ENCODE measurements at places on chromosomes 11 and 22.

DNA sequence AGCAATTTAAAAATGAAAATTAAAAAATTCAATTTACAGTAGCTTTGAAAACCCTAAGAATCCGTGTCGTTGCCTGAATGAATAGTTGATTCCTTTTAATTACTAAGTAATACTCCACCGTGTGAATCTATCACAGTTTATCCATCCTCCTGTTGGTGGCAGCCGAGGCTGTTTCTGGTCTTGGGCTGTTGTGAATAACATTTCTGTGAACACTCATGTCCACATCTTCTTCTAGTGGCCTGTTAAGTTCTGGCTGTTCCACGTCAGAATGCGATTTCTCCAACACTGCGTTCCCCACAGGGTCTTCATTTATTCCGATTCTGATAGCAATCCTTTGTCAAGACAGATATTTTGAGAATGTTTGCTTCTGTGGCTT is 223.0 kb downstream of the TBC1D22A start:
- no peak for DNase-seq

DNA sequence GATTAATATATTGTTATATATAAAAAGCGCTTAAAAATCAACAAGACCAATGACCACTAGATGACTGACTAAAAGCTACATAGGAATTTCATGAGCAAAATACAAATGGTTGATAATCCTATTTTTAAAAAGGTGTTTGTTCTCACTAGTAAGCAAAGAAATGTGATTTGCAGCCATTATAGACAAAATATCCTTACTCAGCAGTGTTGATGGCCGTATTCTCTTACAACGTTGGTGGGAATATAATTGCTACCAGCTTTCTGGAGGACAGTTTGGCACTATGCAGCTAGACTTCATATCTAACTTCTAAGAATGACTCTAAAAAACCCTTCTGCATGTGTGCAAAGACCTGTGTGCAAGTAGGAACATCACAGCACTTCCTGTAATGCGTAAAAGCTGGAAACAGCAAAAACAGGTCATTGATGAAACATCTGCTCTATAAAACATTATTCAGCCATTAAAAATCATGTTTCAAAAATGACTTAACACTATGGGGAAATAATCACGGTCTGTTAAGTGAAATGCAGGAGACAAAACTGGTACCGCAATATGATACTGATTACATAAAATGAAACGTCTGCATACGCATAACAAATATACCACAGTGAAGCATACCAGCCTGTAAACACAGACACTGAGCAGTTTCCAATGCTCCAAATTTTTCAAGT is 70.1 kb upstream of the LINC01488 start:
- peak; percentile 52 for DNase-seq

DNA sequence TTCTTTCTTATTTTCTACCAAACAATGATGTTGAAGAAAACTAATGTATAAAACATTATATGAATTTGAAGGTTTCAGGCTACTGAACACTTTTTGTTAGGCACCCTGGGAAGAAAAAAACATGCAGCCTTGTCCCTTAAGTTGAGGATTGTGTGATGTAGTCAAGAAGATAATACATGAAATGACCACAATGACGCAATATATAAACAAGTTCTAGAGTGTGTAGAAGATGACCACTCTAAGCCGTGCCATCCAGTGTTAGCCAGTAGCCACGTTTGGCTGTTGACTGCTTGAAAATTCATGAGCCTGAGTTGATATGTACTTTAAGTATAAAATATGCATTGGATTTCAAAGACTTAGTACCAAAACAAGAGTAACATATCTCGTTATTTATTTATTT is 16.2 kb downstream of the SWAP70 start:
- DNase-seq, result no peak

DNA sequence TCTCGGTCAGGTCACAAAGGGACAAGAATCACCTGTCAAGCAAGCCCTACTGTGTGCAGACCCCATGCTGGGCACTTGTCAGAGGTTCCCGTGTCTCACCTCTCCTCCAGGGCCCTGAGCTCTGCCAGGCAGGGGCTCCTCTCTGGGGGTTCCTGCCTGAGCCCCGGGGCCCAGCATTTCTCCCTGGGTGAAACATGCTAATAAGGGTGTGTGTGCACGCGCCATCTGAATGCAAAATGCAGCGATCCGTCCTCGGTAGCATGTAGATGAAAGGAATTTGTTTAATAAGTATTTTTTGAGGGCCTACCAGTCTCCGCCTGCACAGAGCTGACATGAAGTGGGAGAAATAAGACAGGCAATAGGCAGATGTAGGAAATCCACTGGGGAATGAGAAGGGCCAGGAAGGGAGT is 5.8 kb downstream of the ELFN2 start:
- DNase-seq, result no peak

- peak; percentile 69 for DNase-seq
These were observed 87.3 kb downstream of the NAT10 start for GRCh38 chr11:34192481-34193401.

DNA sequence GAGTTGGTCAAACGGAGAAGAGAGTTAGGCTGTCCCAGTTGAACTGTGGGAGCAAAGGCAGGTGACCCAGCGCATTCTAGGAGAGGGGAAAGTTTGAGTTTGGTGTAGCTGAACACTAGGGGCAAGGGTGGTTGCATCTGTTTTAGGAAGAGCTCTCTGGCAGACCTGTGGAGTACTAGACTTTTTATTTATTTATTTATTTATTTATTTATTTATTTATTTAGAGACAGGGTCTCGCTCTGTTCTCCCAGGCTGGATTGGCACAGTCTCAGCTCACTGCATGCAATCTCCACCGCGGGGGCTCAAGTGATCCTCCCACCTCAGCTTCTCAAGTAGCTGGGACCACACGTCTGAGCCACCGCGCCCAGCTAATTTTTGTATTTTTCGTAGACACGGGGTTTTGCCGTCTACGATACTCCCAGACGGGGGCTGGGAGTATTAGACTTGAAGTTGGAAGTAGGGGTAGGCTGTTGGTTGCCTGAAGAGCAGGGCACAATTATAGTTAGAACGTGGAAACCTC is 950 bp upstream of the ACER3 start:
- DNase-seq, result no peak

- DNase-seq, result no peak
These were observed 484.7 kb upstream of the TENM4 start for GRCh38 chr11:79925570-79925969.

- no peak for DNase-seq
These were observed 118.3 kb upstream of the NAV2 start for GRCh38 chr11:19594326-19594725.

- no peak for DNase-seq
These were observed 181.1 kb upstream of the SESN3 start for GRCh38 chr11:95412074-95412473.

- DNase-seq, result no peak
These were observed 952 bp upstream of the CATSPERZ start for GRCh38 chr11:64298966-64299846.

DNA sequence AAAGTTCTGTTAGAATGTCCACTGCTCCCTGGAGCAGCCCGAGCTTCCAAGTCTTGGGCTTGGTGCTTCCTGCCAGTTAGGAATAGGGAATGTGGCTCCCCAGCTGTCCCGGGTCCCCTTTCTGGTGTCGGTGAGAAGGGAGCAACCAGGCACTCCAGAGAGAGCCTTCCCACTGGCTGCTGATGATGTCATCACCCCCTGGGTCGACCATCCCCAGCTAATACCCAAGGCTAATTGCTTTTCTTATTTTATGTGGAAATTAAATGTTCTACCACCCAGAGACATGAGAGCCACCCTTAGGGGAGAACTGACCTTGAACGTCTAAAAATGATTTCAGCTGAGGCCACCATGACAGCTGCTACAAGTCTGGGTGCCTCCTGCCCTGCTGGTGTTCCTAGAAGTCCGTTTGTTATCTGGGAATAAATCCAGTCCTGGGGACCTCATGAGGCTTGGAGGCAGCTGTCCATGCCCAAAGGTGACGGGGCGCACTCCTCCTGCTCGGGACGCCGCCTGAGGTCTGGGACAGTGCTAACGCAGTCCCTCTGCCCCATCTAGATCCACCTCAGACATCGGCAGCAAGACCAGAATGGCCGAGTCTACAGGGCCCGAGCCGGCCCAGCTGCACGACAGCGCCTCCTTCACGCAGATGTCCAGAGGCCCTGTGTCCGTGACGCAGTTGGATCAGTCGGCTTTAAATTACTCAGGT is 42.3 kb downstream of the C11orf91 start:
- DNase-seq, result no peak

- DNase-seq, result no peak
These were observed 175.1 kb downstream of the FAT3 start for GRCh38 chr11:92399705-92400104.

GRCh38 chr11:106063009-106063408 is 14.1 kb downstream of the KBTBD3 start:
- DNase-seq, result no peak

- no peak for DNase-seq
These were observed 71.8 kb upstream of the PITPNB start for GRCh38 chr22:27990879-27991278.

DNA sequence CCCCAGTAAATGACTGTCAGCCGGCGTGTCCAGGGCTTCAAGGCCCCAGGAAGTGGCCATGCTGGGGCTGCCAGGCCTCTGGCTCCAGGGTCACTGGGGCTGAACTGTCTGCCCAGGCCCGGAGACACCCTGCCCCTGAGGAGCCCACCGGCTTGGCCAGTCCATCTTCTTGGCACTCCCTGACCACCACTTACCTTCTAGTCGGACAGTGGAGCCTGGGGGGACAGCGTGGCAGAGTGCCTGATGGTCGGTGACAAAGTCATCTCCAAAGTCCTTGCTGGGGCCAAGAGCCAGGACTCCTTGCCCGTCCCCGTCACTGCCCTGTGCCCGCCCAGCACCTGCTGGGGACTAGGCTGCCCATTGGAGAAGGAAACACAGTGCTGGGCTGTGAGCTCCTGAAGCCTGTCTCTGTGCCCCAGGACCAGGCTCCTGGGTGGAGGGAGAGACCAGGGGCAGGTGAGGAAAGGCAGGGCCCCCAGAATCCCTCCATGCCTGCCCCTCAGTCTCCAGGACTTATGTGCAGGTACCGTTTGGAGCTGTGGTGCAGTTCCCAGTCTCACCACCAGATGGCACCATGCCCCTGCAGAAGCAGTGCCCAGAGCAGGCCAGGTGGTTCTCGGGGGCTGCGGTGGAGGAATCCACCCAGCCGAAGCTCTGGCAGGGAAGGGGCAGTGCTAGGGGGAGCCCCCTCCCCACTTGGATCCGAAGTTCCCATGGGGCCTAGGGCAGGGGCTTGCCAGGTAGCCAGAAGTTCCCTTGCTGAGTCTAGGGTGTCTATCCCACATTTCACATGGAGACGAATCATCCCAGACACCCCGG is 6.0 kb upstream of the CCDC188 start:
- DNase-seq, result peak; percentile 23

- no peak for DNase-seq
These were observed 10.4 kb upstream of the ANO1 start for GRCh38 chr11:70067591-70068341.

DNA sequence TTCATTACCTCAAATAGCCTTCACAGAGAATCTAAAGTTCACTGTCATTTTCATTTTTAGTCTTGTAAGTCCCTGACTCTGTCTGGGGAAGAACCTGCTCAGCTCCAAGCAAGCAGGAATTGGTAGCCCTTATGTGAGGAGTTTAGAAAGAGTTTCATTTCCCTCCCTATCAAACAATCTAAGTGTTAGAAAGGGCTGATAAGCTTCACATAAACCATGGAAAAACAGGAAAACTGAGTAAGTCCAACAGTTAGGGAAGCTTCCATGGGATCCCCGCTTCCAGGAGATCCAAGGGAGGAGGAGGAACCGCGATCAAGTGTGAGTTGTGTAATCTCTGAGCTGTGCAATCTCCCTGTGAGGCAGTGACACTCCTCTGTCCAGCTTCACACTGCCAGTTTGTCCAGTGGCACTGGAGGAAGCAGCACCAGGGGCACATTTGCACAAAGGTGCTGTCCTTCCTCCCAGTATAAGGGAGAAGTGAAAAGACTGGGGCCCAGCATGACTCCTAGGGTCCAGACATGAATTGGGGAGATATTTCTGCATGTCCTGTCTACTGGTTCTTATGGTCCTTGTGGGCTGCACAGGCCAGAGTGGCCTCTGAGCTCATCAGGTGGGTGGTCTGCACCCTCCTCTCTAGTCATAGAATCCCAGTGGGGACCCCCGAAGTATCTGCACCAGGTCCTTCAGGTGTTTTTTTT is 4.3 kb downstream of the PRAME start:
- no peak for DNase-seq

- no peak for DNase-seq
These were observed 28.7 kb downstream of the FCHSD2 start for GRCh38 chr11:73113426-73113825.

GRCh38 chr11:1422481-1422880 is 32.7 kb downstream of the BRSK2 start:
- DNase-seq, result no peak

GRCh38 chr11:119742263-119742861 is 13.4 kb upstream of the NECTIN1 start:
- DNase-seq, result no peak

DNA sequence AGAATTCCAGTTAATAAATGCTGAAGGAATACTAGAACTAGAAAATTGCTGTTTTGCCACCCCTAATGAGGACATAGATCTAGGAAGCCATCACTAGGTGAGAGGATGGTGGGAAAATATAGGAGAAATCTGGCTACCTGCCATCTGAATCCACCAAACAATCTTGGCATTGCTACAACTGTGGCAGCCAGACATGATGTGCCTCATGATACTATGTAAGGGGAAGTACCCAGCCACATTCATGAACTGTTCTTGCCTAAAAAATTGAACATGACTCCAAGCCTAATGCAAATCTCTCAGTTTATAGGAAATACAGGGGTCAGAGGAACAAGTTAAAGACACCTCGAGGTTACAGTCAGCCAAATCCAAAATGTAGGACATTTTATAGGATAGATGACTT is 72.8 kb downstream of the SFI1 start:
- no peak for DNase-seq

DNA sequence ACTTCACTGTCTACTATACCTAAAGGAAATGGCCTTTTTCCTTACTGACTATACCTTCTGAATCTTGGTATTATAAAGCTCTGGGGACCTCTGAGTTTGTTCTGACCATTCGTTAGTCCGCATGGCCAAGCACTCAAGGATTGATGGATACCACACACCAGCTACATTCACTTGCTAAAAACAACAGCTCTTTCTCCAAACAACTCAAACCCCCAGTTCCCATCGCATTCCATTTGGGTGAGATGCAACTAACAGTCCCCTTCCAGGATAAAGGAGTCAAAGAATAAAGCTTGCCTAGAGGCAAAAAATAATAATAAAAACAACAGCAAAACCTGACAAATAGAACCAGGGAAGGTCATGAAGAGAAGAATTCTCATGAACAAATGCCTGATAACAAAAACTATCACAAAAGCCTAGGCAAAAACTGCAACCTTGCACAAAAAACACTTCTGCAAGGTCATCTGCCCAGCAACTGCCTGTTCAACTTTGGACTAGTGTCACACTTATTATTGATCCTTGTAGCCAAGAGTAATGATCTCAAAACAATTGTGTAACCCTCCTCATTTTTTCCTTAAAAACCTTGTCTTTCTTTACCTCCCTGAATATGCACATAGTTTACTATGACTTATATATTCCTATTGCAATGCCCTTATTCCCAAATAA is 139.0 kb upstream of the GUCY1A2 start:
- no peak for DNase-seq
